ENCODE measurements at places on chromosomes 16 and 17. TPM values are rescaled to one million over a fixed set of nuclear protein-coding genes. Genes with fewer than 3 reads are reported as not detected.

Gene WIPF2
- 14.2 TPM for polyA plus RNA-seq

Gene SLFN5
- polyA plus RNA-seq = 38.5 TPM

DNA sequence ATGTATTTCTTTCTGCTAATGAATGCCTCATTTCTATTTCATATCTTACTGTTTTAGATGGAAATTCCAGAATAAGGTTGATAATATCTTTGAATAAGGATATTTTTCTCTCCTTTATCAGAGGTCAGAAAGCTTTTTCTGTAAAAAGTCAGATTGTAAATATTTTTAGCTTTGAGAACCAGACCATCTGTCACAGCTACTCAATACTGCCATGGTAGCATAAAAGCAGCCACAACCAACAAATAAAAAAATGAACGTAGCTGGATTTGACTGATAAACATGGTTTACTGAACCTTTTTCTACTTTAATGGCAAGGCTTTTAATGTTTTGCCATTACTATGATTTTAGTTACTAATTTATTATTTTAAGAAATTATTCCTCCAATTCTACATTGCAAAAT lies 217.4 kb upstream of the COX10 start:
- no peaks in the 10 kb centered on the region for H3K4me1 ChIP-seq
- peaks cover 11% of the 10 kb centered on the region for H3K36me3 ChIP-seq
- H3K27ac ChIP-seq = no peak overlapping the region
- no peak for DNase-seq
- no peak overlapping the region for H3K4me3 ChIP-seq
- H3K27me3 ChIP-seq = no peaks in the 10 kb centered on the region

DNA sequence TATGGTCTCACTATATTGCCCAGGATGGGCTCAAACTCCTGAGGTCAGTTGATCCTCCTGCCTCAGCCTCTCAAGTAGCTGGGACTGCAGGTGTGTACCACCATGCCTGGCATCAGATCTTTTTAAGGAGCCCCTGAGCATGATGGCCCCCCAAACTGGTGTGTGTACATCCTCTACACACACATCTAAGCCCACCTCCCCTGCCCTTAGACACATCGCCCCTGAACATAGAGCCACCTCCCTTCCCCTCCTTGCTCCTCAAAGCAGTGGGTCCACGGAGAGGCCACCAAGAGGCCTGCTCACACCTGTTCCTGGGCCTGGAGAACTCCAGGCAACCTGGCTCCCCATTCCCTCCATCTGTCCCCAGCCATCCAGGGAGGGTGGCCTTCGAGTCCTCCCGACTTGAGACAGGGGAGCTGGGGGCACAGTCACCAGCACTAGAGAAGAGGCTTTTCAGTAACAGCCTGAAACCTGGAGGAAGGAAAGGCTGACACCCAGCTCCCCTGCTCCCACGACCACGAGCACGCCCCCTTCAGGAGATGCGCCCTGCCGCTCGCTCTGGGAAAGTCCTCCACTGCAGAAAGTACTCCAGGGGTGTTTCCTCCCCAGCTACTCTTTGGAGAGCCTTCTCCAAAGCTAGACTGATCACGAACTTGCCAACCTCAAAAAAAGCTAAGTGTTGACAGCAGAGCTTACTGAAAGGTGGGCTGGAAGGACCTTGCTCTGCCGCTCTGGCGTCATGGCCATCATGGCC lies 12.6 kb upstream of the PRR29 start:
- DNase-seq = no peak
- peaks cover 6% of the 10 kb centered on the region for H3K27me3 ChIP-seq
- peaks cover 6% of the 10 kb centered on the region for H3K36me3 ChIP-seq
- H3K4me3 ChIP-seq = peak overlapping the region; percentile 40
- H3K27ac ChIP-seq = peak overlapping the region; percentile 80
